ENCODE measurements at places on chromosomes 16 and 17.

DNA sequence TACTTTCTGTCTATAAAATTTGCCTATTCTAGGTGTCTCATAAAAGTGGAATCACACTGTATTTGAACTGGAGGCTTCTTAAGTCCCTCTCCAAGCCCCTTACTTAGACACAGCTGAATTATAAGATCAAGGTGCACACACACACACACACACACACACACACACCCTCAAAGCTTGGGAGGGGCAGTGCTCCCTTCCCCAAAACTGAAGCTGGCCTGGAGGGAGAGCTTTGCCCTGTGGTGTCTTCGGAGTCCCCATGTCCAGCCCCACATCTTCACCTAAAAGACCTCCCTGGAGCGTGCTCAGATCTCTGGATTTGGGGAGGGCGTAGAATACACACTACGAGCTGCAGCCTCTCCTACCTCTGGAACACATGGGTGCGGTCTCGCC, 828 bp downstream of the EMP2 start:
- no peak for DNase-seq

- DNase-seq, result no peak
Measured at GRCh38 chr17:80468242-80468641, 8.2 kb downstream of the NPTX1 start.

DNA sequence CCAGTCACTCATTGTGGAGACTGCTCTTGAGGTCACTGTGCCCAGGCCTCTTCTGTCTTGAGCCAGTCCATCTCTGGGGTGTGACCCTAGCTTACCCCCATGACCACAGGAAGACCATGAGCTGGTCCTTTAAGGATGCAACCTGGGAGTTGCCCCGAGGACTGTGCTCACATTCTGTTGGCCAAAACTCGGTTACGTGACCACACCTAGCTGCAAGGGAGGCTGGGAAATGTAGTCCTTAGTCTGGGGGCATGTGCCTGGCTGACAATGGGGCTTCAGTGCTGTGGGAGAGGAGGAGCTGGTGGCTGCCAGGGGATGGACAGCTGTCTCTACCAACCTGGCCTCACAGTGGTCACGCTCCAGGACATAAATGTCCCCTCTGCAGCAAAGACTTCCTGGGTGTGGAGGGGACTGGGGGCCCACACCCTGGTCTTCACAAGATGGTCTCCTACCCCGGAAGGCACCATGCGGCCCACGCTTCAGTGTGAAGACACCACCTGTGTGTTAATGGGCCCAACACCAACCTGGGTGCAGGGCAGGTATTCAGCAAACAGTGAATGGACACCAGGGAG, 55.4 kb downstream of the JPH3 start:
- no peak for DNase-seq

DNA sequence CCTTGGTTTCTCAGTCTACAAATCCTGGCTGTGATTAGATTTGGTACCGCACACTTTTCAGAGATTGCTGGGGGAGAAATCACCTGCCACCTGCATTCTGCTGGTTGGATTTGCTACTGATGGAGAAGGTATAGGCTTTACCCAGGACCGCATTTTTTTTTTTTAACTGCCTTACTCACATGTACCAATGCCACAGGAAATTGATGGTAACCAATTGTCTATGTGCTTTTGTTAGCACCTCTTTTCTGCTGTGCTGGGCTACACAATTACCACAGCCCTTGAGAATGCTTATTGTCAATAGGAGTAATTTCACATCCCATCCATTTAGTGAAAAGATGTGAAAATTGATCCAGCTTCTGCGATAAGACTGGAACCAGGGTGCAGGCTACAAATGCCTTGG, 74.4 kb upstream of the TANC2 start:
- no peak for DNase-seq

DNA sequence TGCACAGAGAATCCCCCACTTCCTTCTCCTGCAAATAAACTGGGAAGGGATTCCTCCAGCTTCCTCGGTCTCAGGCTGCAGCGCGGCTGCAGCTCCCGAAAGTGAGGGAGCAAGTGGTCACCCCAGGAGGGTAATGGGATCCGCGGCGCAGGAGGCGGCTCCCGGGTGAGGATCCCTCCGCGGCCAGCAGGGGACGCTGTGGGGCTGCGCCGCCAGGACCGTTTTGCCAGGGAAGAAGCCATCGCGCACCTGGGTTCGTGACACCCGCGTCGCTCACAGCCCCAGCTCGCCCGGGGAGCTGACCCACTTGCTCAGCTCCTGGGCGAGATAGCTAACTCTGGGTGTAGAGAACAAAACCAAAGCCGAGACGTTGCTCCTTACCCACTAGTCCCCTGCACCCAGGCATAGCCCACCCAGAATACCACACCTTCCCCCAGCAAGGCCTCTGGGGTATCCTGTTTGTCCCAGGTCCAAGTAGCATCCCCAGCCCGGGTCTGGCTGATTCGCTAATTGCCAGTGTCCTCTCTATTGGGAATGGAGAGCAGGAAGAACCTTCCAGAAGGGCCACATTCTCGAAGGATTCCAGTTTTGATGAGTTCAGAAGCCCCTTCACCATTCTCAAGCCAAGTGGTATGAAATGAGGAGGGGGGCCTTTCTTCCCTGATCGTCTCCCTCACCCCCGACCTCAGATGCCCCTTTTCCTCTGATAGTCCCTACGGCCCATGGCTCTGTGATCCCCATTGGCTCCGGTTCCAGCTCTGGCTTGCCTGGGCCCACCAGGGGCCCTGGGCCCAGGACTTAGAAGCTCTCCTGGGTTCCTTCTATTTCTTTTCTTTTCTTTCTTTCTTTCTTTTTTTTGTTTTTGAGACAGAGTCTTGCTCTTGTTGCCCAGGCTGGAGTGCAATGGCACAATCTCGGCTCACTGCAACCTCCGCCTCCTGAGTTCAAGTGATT, 14.1 kb downstream of the CYGB start:
- DNase-seq, result peak; percentile 84

GRCh38 chr17:78266231-78266631, 34.8 kb downstream of the TMEM235 start:
- DNase-seq, result peak; percentile 51
